ENCODE measurements at places on chromosomes 12 and 14.

DNA sequence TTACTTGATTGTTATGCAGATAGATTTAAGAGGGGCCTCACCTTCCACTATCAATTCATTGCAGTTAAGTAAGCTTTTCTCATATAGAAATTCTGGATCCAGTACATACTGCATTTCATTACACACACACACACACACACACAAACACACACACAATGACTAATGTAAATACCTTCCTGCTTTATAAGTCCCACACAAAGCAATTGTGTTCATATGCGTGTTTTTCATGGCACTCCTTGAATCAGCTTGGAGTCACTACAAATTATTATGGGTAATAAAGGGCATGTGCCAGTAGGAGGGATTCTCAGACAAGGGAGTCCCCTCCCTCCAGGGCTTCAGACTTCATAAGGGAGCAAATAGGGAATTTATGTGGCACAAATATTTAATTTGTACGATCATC lies 4.5 kb downstream of the MIPOL1 start:
- no peak for DNase-seq

DNA sequence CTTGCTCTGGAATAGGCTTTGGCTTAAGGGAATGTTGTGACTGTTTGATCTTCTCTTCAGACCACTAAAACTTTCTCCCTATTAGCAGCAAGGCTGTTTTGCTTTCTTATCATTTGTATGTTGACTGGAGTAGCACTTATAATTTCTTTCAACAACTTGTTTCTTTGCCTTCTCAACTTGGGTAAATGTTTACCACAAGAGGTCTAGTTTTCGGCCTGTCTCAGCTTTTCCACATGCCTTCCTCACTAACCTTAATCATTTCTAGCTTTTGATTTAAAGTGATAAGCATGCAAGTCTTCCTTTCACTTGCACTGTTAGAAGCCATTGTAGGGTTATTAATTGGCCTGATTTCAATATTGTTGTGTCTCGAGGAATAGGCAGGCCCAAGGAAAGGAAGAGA lies 126.7 kb upstream of the AEBP2 start:
- no peak for DNase-seq

- DNase-seq, result no peak
These were observed 30.4 kb upstream of the PPP2R5E start for GRCh38 chr14:63573581-63573980.

DNA sequence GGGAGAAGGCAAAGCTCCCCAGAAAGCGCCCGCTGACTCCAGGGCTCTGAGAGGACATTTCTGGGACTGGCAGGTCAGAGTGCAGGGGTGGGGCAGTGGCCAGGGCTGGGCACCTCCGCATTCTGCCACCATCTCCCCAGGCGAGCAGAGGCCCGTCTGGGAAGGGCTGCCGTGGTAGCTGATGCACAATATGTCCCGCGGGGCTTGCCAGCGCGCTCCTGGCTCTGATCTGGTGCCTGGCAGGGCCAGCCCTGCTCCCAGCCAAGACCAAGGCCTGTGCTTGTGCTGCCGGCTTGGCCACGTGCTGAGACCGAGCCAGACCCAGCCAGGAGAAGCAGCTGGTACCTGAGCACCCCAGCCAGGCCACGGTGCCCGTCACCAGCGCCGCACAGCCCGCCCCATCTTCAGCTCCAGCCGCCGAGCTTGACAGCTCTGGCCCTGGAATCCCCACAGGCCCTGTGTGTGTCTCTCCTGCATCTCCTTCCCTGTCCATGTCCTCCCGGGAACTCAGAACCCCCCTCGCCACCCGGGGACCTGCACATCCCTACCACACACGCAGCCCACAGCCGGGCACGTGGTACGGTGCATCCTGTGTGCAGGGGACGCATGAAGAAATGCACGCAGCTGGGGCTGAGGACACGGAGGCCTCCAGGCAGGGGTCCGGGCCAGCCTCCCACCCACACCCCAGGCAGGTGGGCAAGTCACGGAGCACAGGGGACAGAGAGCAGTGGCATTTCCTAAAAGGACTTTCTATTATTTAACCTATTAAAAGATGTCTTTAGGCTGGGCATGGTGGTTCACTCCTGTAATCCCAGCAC lies 68.6 kb upstream of the C14orf180 start:
- no peak for DNase-seq

DNA sequence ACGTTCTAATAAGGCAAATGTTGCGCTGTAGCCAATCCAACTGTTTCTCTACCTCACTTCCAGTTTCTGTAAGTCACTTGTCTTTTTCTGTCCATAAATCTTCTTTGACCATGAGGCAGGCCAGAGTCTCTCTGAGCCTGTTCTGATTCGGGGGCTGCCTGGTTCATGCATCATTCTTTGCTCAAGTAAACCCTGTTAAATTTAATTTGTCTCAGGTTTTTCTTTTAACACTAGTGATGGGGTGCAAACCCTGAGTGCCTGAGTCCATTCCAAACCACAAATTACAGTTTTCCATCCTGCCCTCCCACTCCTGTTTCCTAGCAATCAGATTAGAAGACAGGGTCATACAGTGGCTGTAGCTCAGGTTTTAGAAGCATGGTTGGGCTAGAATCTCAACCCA lies 41.9 kb downstream of the VWF start:
- DNase-seq, result no peak

DNA sequence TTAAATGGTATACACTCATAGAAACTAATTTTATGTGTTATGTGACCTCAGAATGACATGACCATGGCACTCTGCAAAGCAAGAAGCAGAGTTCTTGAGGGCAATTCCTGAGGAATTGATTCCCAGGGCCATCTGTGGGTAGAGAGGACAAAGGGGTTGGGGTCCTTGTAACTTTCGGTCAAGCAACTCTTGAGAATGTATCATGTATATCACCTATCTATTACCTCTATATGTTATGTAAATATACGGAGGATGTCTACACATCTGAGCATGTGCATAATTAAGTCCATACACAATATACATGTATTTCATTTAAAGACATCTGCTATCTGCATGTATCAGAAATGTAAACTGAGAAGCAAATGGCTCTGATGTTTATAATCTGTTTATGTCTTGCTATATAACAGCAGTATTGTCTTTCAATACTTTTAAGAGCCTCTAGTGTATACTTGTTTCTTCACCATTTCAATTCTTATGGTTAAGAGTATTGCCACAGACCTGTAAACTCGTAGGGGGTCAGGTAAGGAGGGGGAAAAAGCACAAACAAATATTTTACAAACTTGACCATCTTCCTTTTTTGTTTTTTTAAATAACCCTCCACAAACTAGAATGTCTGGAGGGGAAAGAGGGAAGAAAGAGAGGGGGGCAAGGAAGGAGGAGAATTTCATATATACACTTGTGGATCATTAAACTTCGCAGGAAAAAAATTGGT lies 4.5 kb downstream of the FOXA1 start:
- DNase-seq, result no peak
